C1 segment of cervical spinal cord (tissue), 14 donors: ENCODE measurements at places on chromosomes 7 and 10.

DNA sequence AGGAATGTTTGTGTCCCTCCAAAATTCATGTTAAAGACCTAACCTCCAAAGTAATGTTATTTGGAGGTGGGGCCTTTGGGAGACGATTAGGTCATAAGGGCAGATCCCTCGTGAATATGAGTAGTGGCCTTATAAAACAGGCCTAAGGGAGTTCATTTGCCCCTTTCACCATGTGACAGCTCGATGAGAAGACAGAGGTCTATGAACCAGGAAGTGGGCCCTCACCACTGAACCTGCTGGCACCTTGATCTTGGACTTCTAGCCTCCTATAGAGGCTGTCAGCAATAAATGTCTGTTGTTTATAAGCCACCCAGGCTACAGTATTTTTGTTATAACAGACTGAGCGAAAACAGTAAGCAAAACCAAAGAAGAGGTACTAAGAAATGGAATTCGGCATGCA is 14.1 kb downstream of the NUDCD3 start:
- DNase-seq: no peak

GRCh38 chr7:12670000-12670729 is 17.3 kb upstream of the ARL4A start:
- no peak for DNase-seq

- no peak for DNase-seq
These were observed 277.0 kb downstream of the EXOC4 start for GRCh38 chr7:133529861-133530260.

- no peak for DNase-seq
These were observed 477.5 kb downstream of the PTPRN2 start for GRCh38 chr7:158110034-158110590.

GRCh38 chr7:43108255-43109011 is 4.0 kb upstream of the HECW1 start:
- no peak for DNase-seq

- peak; percentile 10 for DNase-seq
These were observed 282.9 kb downstream of the PAXIP1 start for GRCh38 chr7:154720016-154720415.

- no peak for DNase-seq
These were observed 52.3 kb upstream of the ZNF33B start for GRCh38 chr10:42690449-42691360.

GRCh38 chr10:114499116-114499515 is 94.8 kb upstream of the AFAP1L2 start:
- DNase-seq: no peak

DNA sequence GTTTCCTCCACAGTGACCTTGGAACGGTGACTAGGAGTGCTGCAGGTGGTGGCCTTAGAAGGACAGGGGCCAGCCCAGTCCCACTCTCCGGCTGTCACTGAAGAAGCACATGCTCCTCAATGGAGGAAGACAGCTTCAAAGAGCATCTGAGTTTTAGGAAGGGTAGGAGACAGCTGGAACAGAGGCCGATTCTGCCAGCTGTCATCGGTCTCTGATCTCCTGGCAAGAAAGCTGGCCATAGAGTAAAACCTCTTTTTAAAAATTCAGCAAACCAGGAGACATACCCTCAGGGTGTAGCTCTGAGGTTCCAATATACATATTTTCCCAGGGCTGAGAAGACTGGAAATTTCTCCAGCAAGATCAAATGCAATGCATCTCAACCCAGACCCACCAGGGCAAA is 55.9 kb downstream of the KCNMA1 start:
- DNase-seq: no peak

GRCh38 chr10:67107670-67108069 is 181.8 kb downstream of the LRRTM3 start:
- no peak for DNase-seq

GRCh38 chr10:26863351-26864076 is 2.8 kb upstream of the ABI1 start:
- no peak for DNase-seq

DNA sequence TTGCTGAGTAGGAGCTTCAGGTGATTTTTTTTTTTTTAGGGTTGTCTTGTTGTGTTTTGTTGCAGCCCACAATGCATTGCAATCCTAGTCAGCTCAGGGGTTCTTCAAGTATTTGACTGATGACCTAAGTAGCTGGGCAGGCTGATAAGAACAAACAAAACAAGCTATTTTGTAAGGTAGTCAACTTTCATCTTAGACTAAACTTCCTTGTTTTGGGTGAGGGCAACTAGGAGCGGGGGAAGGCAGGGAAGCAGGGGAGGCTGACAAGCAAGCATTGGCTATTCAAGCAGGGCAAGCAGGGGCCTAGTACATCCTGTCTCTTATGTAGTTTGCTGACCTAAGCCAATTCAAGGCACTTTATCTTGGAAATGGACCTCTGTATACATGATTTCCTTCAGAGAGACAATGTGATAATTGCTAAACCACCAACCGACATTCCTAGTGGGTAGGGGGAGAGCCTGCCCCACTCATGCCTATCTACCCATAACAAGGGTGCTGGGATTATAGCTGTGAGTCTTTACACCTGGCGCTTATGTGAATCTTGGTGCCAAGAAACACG is 163.3 kb upstream of the PRKCQ start:
- no peak for DNase-seq

- no peak for DNase-seq
These were observed 34.1 kb downstream of the SAMD8 start for GRCh38 chr10:75145590-75145989.

- DNase-seq: no peak
These were observed 480.8 kb downstream of the RPS24 start for GRCh38 chr10:78514459-78514858.

GRCh38 chr7:107179326-107180164 is 10.7 kb downstream of the HBP1 start:
- no peak for DNase-seq

DNA sequence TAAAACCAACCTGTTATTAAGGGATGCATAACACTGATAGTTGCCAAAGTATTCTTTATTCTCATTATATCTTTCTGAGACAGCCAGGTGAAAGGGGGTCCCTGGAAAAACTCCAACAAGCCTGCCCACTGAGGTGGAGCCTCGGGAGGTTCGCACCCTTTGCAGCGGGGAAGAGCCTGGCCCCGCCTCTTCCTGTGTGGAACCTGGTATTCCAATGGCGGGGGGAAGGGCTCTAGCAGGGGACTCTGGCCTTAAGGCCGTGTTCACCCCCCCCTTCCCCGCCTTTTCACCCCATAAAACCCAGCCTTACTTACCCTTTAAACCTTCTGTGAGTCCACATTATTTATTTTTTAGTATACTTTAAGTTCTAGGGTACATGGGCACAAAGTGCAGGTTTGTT is 62.4 kb upstream of the PDK4 start:
- DNase-seq: no peak

- no peak for DNase-seq
These were observed 1211.0 kb downstream of the TYW1 start for GRCh38 chr7:68207676-68208075.

DNA sequence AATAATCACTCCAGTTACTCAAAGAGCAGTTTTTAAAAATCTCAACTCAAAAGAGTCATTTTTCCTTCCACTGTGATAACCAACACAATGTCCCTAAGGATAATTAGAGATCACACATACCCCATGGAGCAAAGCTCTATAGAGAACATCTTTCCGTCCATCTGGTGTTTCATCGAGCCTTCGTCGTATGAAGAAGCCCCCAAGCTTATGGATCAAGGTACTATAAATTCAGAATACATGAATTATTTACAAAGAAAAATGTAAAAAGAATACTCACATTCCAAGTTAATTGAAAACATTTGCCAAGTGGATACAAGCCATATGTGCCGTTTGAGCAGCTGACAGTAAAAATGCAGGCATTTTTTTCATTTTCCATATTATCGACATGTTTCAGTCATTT is 14.8 kb downstream of the GPAM start:
- no peak for DNase-seq

DNA sequence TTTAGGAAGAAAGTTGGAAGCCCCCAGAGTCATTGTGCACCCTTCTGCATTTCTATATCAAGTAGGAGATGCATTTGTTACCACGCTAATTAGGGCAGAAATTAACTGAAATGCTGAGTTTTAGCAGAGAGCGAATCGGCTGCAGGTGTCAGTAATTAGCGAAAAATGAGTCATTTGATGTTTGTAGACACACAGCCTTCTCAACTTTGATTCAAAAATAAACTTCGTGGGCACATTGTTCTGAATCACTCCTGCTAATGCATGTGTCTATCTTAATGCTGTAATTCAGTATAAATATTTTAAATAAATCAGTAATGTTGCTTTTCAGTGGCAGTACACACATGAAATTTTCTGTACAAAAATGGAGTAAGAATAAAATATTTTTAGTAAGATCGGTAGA is 109.5 kb upstream of the CARD11 start:
- DNase-seq: no peak

DNA sequence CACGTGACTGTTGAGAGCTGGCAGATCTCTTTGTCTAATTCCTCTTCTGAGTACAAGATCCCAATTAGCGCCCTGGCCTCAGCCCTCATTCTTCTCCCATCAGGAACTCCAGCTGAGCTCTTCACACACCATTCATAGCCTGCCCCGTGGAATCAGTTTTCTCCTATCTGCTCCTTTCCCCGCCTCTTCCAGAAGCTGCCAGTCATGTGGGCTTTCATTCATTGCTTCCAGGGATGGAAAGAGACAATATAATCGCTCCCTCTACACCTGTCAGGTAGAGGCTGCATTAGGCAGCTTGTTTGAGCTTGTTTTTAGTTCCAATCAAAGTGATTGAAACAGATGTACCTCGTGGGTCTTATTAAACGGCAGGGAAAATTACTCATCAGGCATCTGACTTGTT is 515.8 kb downstream of the TYW1 start:
- DNase-seq: no peak

DNA sequence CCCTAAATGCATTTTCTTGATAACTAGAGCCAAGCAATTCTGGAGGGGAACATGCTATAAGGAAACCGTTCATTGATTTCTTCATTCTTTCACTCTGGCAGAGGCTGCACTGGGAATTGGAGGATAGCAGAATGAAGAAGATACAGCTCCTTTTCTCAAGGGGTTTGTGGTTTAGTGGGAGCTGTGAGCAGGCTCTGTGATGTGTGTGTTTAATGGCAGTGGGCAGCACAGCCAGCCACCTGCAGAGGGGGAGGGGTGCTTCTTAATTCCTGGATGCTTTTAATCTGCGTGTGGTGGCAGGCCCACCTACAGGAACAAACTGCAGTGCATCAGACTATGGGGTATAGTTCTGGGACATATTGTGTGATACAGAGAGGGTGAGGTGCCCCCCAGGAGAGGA is 31.9 kb downstream of the RPS24 start:
- DNase-seq: no peak

GRCh38 chr10:117590101-117590875 is 47.7 kb downstream of the EMX2 start:
- no peak for DNase-seq

GRCh38 chr10:114998993-114999392 is 61.0 kb downstream of the TRUB1 start:
- DNase-seq: no peak

DNA sequence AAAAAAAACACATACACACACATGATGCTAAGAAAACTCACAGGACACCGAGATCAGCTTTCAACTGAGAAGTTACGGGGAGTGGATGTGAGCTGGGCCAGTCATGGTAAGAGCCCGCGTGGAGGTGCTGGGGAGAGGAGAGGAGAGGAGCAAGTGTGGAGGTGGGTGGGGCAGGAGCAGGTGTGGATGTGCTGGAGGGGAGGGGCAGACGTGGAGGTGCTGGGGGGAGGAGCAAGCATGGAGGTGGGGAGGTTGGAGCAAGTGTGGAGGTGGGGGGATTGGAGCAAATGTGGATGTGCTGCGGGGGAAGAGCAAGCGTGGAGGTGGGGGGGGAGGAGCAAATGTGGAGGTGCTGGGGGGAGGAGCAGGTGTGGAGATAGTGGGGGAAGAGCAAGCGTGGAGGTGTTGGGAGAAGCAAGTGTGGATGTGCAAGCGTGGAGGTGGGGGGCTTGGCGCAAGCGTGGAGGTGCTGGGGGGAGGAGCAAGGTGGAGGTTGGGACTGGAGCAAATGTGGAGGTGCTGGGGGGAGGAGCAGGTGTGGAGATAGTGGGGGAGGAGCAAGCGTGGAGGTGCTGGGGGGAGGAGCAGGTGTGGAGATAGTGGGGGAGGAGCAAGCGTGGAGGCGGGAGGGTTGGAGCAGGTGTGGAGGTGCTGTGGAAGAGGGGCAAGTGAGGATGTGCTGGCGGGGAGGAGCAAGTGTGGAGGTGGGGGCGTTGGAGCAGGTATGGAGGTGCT is 24.5 kb upstream of the NCAPG2 start:
- DNase-seq: no peak

GRCh38 chr10:79202188-79203013 is 133.6 kb downstream of the ZMIZ1 start:
- no peak for DNase-seq

GRCh38 chr7:1559626-1560590 is 3.9 kb upstream of the TMEM184A start:
- no peak for DNase-seq

- DNase-seq: no peak
These were observed 29.0 kb downstream of the GCC1 start for GRCh38 chr7:127556404-127556803.

DNA sequence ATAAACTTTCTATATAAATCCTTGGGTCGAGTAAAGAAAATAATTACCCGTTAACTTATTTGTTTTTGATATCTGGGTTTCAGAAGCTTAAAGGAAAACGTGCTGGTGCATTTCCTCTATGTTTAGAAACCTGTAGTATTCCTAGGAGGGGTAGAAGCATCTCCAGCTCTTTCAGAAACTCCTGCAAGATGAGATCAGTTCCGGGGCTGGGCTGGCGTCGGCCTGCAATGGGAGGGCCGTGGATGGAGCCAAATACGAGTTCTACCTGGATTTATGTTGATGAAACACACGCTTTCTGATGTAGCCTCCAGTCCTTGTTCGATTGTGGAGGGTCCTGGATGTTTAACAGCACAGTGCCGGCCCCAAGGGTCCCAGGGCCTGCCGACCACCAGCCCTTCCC is 35.8 kb upstream of the DIP2C start:
- no peak for DNase-seq
